ENCODE measurements at places on chromosomes 13 and 19.

DNA sequence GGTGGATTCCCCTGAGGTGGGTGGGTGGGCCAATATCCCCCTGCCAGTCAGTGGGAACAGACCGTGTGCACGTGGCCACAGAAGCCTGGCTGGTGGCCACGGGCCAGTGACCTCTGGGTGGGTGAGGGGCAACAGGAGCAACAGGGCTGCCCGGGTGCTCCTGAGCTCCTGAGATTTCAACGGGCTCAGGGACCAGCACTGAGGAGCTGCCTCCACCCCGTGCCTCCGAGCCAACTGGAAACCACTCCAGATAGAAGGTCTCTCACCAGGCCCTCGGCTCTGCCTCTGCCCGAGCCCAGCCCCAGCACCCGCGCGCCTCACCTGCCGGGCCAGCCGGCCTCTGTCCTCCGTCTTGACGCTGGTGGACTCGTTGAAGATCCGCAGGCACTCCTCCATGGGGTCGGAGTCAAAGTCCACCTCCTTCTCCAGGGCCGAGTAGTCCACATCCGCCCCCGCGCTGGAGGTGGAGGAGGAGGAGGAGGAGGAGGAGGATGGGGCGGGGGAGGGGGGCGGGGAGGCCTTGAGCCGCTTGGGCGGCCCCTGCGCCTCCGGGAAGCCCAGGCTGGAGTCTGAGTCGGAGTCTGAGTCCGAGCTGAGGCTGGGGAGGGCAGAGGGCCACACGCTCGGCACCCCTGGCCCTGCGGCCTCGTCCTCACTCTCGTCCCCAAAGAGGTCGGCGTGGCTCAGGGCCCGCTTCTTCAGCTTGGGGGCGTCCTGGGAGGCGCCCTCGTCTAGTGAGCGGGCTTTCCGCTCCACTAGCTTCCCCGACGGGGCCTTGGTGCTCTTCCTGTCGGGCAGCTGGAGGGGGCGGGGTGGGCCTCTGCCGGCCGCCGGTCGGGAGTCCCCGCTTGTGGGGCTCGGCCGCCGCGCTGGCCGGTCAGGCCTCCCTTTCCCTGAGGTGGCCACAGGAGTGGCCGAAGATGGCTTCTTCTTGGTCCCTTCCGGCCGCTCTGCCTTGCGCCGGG lies 14.8 kb upstream of the ATP8B3 start:
- H3K27me3 ChIP-seq = no peaks in the 10 kb centered on the region
- no peaks in the 10 kb centered on the region for H3K4me1 ChIP-seq
- H3K36me3 ChIP-seq = peaks cover 2% of the 10 kb centered on the region
- H3K27ac ChIP-seq = peak overlapping the region; percentile 73
- DNase-seq = peak; percentile 59

GRCh38 chr19:7550987-7551761 lies 15.7 kb downstream of the PNPLA6 start:
- DNase-seq = peak; percentile 99
- no peak overlapping the region for H3K4me3 ChIP-seq
- no peak overlapping the region for H3K27ac ChIP-seq
- no peaks in the 10 kb centered on the region for H3K4me1 ChIP-seq

DNA sequence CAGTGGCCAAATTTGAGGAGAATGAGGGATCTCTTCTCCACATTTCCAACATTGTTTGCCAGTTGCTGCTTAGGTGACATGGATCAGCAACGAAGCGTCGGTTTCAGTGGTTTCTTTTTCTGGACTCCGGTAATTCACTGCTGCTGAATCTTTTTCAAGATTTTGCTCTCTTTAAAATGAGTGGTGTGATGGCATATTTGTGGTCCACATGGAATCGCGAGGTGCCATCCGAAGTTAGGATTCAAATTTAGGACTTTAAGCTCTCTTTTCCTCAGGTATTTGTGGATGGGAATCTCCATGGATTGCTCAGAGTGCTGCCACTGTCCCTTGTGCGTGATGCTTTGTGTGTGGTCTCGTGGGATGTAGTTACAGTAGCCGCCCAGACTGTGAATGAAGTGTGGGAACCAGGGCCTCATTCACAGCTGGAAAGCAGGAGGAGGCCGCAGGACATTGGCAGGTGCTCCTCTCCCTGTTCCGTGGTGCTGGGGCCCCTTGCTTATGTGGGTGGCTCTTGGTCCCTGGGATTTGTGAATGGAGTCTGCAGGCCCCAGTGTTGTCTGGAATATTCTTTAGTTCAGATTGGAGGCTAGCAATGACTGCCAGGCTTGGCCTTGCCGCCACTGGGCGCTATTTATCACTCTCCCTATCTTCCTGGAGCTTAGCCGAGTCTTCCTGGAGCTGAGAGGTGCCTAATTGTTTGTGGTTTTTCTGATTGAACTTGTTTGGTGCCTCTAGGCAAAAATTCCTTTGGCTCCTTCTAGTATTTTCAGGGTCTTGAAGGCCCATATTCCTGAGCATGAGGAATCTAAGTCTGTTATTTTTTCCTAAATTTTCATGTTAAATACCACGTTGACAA lies 1.5 kb downstream of the ILF3 start:
- H3K4me3 ChIP-seq = peak overlapping the region; percentile 96
- H3K27me3 ChIP-seq = no peaks in the 10 kb centered on the region
- H3K27ac ChIP-seq = peak overlapping the region; percentile 99
- peaks cover 2% of the 10 kb centered on the region for H3K4me1 ChIP-seq
- H3K36me3 ChIP-seq = peaks cover 2% of the 10 kb centered on the region

- DNase-seq = no peak
- no peaks in the 10 kb centered on the region for H3K4me1 ChIP-seq
- no peaks in the 10 kb centered on the region for H3K27me3 ChIP-seq
- H3K36me3 ChIP-seq = no peaks in the 10 kb centered on the region
- no peak overlapping the region for H3K27ac ChIP-seq
- no peak overlapping the region for H3K4me3 ChIP-seq
These were observed 27.6 kb upstream of the SLC1A5 start for GRCh38 chr19:46815833-46816627.

GRCh38 chr13:22536851-22537250 lies 643.9 kb upstream of the SGCG start:
- no peak overlapping the region for H3K4me3 ChIP-seq
- no peaks in the 10 kb centered on the region for H3K4me1 ChIP-seq
- no peaks in the 10 kb centered on the region for H3K36me3 ChIP-seq
- no peaks in the 10 kb centered on the region for H3K27me3 ChIP-seq

GRCh38 chr13:61414686-61415057 lies 977 bp downstream of the PCDH20 start:
- peak overlapping the region; percentile 59 for H3K4me3 ChIP-seq
- no peaks in the 10 kb centered on the region for H3K36me3 ChIP-seq
- DNase-seq = no peak

Data from mesendoderm (in vitro differentiated cells).